SHP77 treated with DMSO at 0.1 percent for 48 hours (cell line): ENCODE measurements at places on chromosomes 7 and 10.
A peak's percentile ranks its signal among the peaks of the same experiment; 100 is the strongest.

DNA sequence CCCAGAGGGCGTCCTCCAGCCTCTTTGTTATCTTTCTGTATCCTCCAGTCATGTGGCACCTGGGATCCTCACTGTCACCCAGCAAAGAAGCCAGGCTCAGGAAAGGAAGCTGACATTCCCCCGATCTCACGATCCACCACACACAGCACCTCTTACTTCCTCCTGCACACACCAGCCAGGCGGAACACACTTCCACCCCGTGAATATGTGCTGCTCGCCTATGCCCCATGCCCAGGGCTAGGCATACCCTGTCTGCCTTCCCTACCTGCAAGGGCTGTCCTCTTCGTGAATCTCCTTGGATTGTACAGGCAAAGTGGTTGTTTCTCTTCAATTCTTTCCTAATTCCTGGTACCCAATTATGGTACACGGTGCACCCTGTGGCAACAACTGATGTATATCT, 191.0 kb downstream of the TNS3 start:
- DNase-seq: no peak

- DNase-seq: no peak
Observed at GRCh38 chr10:125646311-125646710, 36.7 kb downstream of the TEX36 start.

- DNase-seq: no peak
Observed at GRCh38 chr7:843230-843629, 11.0 kb downstream of the SUN1 start.

GRCh38 chr10:70286616-70287015, 2.8 kb upstream of the NPFFR1 start:
- no peak for DNase-seq

DNA sequence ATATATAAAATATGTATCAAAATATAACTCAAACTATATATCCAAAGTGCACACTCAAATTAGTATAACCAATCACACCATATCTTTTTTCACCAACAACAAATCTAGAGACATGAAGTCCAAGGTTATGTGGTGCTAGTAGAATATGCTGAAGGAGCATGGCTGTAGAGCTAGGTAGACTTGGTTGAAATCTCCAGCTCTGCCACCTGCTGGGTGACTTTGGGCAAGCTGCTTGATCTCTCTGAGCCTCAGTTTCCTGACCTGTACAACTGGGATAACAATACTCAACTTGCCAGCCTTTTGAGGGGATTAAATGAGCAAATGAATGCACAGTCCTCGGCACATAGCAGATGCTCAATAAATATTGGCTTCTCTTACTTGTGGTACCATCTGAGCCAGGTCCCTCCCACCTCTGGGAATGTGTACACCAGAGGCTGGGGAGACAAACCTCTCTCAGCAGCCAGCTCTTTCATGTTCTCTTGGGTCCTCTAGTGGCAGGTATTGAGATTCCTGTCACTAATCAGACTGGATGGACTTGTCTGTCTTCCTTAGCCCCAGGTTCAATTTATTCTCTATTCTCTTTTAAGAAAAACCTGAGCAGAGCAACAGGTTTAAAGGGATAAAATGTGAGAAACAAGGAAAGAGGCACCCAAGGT, 94.3 kb upstream of the PDE1C start:
- peak; percentile 29 for DNase-seq
